ENCODE measurements at places on chromosomes 2 and 18.

DNA sequence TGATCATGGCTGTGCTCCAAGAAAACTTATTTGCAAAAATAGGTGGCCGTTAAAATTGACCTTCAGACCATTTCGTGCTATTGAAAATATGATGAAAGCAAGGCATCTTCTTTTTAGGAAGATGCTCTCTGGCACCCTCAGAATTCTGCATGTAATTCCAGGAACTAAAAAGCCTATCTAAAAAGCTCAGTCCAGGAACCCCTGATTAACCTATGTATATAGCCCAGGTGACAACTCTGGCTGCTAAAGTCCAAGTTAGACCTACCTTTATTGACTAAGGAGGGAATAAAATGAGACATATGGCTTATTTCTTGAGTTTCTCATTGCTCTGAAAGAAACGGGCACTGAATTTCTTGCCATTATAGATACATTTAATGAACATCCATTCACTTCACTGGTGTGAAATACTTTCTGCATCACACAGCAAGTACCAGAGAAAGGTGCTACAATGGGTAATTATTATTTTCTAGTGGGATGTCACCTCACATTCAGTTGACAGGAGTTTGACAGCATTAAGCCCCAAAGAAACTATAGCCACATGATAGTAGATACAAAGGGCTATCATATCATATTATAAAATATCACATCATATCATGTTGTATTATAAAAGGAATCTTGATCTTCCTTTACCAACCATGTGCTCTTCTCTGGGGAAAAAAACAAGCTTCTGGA lies 83.8 kb downstream of the EPHA4 start:
- no peak for DNase-seq

DNA sequence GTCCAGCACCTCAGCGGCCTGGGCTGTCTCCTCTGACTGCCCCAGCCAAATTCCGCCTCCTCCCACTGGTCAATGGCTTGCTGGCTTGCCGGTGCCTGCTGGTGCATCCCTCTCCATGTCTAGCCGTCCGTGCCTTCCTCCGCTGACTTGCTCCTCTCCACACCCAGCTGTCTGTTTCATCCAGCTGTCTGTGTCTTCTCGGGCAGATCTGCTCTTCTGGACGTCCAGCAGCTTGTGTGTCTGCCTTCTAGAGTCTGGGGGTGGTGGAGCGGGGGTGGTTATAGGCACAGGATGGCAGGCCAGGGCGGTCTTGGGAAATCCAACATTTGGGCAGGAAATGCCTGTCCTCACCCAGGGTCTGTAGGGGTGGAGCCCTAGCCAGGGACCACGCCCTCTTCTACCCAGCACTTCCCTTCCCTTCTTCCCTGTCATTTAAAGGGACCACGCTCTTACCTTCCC lies 369.2 kb downstream of the GALNT13 start:
- DNase-seq, result peak; percentile 63

DNA sequence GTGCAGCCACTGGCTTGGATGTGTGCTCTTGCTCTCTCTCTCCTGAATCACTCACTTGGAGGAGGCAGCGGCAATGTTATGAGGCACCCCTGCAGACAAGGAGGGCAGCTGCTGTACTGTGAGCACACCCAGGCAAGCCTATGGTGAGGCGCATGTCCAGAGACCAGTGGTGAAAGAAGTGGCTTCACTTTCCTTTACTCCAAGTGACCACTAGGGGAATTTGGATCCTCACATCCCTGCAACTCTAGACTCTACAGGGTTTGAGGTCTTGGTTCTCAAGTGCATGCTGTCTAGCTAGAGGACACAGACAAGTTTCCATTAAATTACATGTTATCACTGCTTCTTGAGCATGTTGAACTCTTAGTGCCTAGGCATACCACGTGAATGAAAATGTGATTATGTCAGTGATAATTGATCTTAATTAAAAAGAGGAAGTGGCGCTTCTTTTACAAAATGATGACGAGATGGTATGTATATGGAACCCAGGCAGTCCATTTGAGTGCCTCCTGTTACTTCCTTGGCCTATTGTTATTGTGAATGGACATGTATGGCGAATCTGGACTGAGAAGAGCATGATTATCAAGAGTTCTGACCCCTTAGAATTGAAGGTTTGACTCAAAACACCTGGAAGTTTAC lies 181.0 kb upstream of the CDH2 start:
- DNase-seq, result peak; percentile 36

GRCh38 chr18:30746224-30746623 lies 296.3 kb downstream of the DSC3 start:
- no peak for DNase-seq

All from OCI-M1 (cell line).